RWPE1 (cell line): ENCODE measurements at places on chromosomes 2 and 18.

- DNase-seq = no peak
Measured at GRCh38 chr2:177155631-177156030, 57.0 kb upstream of the HNRNPA3 start.

DNA sequence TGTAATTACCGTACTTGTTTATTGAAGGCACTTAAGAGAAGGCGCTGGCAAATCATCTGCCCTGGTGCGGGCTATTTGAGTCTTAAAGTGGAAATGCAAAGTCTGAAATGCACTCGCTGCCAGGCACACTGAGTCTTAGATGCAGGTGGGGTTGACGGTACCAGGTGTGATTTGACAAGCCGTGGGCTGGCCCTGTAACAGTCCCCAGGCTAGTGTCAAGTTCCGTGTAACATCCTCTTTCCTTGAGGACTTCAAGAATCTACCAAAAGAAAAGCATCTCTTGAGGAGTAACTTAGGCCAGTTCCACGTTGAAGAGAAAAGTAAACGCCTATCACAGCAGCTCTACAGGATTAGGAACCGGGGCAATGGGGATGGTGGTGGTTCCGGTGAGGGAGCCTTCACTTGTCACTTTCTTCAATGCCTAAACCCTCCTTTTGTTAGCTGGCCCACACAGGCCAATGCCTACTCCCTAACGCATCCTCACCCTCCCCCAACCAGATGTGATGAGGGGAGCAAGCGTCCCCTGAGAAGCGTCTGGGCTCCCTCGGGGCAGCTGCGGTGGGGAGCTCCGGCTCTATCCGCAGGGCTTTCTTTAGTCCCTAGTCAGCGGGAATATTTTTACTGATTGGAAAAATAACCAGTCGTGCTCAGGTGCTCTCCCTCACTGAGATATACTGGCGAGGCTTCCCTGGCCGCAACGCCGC lies 1.5 kb upstream of the UGP2 start:
- peak; percentile 12 for DNase-seq

GRCh38 chr18:67376372-67376771 lies 140.1 kb downstream of the DSEL start:
- DNase-seq = no peak

- no peak for DNase-seq
Measured at GRCh38 chr2:221962186-221962585, 336.6 kb downstream of the PAX3 start.

- peak; percentile 67 for DNase-seq
Measured at GRCh38 chr2:201618744-201619662, 24.3 kb downstream of the TMEM237 start.

- no peak for DNase-seq
Measured at GRCh38 chr2:166393008-166393407, 17.3 kb upstream of the SCN9A start.

- DNase-seq = no peak
Measured at GRCh38 chr2:228067309-228067708, 114.2 kb downstream of the SPHKAP start.

DNA sequence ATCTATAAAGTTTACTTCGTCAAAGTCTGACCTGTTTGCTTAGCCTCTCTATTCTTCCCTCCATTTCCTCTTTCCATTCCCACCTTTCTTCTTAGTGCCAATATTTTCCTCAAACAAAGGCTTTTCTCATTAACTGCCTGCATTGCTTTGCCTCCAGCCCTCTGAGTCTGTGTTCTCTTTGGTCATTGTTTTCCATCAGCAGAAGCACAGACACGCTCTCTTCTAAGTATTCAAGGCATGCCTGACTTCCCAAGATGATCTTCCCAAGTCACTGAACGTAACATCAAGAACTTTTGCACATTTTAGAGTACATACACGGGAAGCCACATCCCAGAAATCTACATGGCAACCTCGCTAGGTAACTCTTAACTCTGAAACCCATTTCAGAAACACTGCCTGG lies 32.6 kb upstream of the ANXA4 start:
- DNase-seq = no peak

- DNase-seq = no peak
Measured at GRCh38 chr2:213148572-213149261, 2.7 kb downstream of the IKZF2 start.

GRCh38 chr2:2238726-2239269 lies 92.3 kb downstream of the MYT1L start:
- no peak for DNase-seq

DNA sequence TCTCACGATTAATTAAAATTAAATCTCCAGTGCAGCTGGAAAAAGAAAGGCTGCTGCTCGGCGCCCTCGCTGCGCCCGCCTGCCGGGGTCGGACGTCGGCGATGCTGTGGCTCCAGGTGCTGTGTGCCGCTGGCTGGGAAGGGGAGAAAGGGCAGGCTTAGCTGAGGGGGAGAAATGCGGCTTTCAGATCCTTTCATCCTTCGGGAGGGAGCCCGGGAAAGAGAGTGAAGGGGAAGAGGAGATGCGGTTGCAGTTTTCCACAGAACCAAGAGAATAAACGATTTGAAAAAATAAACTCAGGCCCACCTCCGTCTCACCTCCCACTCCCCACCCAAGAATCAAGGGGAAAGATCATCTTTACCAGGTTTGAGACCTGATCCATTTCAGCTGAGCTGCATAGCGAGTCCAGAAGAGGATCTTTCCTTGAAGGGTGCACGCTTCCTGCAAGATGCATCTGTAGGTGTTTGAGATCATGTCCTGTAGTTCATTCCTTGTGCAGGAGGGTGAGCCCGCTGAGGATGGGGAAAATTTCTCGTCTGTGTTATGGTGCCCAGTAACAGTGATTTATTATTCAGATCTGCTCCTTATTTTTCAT lies 495 bp downstream of the TMEM169 start:
- peak; percentile 16 for DNase-seq

DNA sequence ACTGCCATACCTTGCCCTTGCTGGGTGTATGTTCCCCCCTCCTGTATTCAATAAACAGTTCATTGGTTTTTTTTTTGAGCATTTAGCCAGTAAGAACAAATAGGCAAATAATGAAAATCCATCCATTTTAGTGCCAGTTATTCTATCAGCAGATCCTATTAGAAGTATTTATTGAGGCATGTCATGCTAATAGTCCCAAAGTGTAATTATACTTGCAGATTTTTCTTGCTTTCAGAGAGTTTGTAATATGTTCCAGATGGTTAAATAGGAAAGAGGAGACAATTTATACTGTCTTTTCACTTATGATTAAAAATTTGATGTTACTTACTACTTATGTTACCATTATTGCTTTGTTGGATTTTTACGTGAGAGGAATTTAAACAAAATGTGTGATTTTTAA lies 127.6 kb downstream of the NCOA1 start:
- DNase-seq = no peak

GRCh38 chr2:17184512-17184911 lies 333.7 kb downstream of the RAD51AP2 start:
- DNase-seq = no peak

DNA sequence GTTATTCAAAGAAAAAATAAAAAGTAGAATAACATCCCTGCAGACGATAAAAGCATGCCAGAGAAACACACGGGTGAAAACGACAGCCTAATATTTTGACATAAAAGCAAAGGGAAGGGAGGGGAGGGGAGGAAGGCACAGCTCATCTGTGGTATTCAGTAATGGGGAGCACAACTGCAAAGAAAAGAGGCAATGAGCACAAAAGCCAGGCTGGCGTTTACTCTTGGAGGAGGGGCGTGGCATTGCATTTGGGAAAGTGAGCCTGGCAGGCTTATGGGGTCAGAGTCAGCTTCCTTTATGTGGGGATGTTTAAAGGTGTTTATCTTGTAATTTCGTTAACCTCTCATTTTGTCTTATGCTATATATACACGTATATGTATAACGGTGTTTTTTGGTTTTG lies 53.2 kb downstream of the STEAP3 start:
- no peak for DNase-seq

GRCh38 chr2:48944956-48945355 lies 189.4 kb upstream of the LHCGR start:
- no peak for DNase-seq

DNA sequence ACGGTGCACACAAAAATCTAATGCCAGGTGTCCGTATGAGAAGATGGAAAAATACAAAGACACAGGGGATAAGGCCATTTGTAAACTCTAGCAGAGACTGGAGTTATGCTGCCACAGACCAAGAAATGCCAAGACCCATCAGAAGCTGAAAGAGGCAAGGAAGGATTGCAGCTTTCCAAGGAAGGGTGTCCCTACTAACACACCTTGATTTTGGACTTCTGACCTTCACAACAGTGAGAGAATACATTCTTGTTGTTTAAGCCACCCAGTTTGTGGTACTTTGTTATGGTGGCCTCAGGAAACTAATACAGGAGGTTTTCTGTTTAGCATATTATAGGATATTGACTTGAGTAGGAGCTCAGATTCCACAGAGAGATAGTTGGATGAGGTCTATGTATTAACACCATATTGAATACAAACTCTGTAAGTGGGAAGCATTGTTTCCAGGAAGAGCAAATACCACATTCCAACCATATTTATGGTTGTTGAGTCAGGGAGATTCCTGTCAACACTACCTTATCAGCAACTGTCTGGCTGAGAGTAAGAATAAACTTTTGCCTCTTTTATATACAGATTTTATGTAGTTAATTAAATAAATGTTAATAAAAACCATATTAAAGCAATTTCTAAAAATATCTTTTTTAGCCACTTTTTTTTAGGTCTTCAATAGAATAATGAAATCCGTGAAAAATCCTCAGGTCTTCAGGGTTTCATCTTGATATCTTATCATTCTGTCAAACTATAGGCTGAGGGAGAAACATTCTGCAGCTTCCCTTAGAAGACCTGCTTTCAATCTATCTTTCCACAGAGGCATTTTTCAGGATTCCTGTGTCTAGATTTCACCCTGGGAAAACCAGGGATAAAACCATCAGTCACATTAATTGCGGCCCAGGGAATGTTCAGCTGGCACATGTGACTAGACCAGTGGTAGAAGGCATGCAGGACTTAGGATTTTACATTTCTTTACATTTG lies 35.4 kb upstream of the HNMT start:
- DNase-seq = peak; percentile 34

- no peak for DNase-seq
Measured at GRCh38 chr18:67468038-67468437, 48.5 kb downstream of the DSEL start.

GRCh38 chr2:11939523-11939922 lies 193.1 kb downstream of the LPIN1 start:
- no peak for DNase-seq
